ENCODE measurements at places on chromosomes 2 and 18.

- no peak for DNase-seq
Measured at GRCh38 chr2:190415251-190415650, 7.1 kb downstream of the MFSD6 start.

DNA sequence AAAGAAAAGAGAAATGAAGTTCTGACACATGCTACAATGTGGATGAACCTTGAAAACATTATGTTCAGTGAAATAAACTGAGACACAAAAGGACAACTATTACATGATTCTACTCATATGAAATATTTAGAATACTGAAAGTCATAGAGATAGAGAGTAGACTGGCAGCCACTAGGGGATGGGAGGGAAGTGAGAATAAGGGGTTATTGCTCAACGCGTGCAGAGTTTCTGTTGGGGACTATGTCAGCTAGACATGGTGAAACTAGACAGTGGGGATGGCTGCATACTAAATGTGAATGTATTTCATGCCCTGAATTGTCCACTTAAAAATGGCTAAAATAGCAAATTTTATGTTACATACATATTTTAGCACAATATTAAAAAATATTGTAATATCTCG lies 108.7 kb upstream of the ATL2 start:
- DNase-seq = no peak

DNA sequence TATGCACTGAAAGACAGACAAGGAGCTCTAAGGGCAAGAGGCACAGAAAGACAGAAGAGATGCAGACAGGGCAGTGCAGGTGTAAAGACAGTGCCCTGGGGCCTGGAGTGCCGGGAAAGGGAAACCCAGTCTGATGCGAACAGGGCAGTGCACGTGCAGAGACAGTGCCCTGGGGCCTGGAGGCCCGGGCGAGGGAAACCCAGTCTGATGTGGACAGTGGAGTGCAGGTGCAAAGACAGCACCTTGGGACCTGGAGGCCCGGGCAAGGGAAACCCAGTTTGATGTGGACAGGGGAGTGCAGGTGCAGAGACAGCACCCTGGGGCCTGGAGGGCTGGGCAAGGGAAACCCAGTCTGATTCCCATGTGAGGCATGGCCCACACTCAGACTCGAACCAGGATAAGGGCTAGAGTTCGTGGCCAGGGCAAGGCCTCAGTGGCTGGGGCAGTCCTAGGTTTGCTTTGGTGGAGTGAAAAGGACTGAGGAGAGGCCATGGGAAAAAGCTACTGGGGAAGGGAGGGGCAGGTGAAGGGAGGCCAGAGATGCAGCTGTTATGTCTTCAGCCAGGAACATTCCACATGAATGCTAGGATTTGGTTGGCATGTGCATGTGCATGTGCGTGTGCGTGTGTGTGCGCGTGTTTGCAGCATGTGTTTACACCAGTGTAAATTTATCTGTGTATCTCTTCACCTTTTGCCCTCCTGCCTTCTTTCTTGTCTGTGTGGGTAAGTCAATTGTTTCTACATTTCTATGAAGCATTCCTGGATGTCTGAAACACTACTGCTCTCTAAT lies 39.1 kb upstream of the DNMT3A start:
- DNase-seq = no peak

DNA sequence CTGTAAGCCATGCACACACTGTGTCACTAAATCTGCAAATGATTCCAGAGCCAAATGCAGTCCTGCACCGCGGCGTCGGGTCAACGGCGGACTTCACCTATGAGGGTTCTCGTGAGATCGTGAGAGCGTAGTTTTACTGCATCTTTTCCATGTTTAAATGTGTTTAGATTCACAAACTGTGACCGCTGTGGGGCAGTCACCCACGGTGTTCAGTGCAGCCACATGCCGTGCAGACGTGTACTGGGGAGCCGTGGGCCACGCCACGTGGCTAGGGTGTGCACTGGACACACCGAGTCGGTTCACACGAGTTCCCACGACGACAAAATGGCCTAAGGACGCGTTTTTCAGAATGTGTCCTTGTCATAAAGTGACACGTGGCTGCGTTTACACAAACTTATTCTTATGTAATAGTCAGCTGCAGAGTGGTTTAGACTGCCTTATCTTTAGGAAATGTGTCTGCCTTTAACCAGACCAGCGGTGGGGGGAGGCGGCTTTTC lies 34.1 kb downstream of the NFATC1 start:
- no peak for DNase-seq

- no peak for DNase-seq
Measured at GRCh38 chr18:76752400-76752799, 70.0 kb upstream of the ZNF236 start.

DNA sequence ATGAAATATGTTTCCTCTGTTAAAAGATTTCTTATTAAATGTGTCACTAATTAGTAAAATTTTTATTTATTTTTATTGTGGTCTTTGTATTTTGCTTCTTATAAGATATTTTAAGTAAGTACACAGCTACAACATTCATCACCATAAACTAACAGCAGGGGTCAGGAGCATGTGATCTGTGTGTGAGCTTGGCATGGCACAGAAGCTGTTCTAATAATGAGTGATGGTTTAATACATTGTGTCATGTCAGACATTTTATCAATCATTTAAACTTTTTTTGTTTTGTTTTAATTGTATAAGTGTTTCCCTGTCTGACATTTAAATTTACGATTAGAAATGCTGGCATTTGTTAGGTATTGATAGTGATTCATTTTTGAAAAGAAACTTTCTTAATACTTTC lies 585.4 kb downstream of the DSC3 start:
- no peak for DNase-seq

DNA sequence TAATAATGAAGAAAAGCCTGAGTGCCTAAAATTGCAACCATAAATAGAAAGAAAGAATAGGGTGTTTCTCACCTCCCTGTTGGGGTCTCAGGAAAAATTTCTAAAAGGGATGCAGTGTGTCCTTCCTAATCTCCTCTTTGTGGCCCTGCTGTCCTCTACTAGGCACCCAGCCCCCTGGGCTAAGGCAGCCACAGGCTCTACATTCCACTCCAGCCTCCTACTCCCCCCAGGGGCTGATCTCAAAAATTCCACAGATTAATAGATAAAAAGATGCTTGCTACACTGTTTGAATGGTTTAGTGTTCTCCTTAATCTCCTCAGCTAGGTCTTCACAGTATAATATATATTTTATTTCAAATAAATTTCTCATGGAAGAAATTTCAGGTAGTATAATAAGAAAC lies 17.6 kb downstream of the SATB2 start:
- no peak for DNase-seq

DNA sequence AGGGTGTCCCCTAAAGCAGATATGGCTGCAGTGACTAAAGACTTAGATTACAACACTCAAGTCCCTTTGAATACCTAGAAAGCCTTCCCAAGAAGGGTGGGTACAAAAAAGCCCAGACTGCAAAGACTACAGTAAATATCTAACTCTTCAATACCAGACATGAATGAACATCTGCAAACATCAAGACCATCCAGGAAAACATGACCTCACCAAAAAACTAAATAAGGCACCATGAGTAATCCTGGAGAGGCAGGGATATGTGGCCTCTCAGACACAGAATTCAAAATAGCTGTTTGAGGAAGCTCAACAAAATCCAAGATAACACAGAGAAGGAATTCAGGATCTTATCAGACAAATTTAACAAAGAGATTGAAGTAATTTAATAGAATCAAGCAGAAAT lies 138.2 kb upstream of the OTOS start:
- peak; percentile 38 for DNase-seq

DNA sequence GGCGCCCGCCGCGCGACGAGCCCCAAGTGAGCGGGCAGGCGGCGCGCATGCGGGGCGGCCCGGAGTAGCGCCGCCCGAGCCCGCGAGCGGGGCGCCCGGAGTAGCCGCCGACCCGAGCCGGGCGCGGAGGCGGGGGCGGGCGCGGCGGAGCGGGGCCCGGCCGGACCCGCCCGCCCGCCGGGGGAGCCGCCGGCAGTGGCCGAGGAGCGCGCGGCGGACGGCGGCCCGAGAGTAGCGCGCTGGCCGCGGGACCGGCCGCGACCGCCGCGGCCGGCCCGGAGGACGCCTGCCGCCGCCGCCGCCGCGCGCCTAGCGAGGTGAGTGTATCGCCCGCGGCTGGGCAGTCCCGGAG lies at the start of gene GALNT1:
Gene GALNT1 (plus strand): TSS at position 195 of the 352 bp plus-strand sequence. CDS start 72,923 bp downstream, outside the sequence.
- no peak for DNase-seq

DNA sequence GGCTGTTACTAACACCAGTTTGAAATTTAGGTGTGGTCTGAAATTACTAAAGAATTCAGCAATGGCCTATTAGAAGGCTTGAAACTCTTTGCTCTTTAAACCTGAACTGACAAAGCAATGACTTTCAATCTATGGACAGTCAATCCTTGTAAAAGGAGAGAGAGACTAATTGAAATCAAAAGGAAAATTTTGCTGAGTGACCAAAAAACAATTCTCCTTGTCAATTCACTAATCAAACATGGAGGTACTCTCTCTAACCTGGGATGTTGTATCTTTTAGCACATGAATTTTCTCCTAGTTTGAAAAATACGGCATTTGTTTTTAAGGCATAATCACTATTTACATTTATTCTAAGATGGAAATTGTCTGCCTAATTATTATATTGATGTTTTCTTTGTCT lies 49.6 kb upstream of the ATIC start:
- DNase-seq = no peak

DNA sequence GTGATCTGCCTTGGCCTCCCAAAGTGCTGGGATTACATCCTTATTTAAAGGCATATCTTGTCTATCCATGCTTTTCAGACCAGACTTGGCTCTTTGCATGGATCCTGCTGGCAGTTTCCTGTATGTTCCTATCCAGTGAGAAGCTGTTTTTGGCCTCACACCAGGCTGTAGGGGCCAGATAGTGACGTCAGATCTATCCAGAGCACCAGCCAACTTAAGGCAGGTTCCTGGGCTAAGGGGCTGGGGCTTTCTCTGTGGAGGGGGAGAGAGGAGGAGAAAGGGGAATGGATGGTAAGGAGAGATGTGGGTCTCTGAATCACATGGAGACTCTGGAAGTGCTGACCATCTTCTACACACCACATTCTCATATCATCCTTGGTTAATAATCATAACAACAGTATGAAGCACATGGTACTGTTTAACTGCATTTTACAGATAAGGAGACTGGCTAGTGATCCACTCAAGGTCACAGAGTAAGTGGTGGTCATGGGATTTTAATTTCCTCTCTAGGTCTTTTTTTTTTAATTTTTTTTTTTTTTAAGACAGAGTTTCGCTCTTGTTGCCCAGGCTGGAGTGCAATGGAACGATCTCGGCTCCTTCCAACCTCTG lies 2.0 kb upstream of the FAM117B start:
- peak; percentile 53 for DNase-seq

DNA sequence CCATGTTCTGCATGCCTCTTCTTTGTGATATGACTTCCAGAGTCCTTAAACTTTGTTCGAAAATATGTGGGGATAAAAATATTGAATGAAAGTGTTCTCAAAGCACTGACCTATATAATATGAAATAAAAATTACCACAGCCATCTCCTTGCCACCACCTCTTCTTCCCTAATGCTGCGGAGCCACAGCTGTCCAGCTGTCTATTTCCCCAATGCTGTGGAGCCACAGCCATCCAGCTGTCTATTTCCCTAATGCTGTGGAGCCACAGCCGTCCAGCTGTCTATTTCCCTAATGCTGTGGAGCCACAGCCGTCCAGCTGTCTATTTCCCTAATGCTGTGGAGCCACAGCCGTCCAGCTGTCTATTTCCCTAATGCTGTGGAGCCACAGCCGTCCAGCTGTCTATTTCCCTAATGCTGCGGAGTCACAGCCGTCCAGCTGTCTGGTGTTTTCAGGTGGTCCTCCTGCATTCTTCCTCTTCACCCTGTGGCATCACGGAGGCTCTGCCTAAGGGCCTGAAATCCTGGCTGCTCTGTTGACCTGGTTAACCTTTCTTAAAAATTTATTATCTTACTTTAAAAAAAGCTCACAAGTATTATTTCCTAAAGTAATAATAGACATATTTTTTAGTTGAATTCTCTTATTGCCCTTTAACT lies 266.1 kb upstream of the MEX3C start:
- DNase-seq = no peak

GRCh38 chr2:152715854-152716428 lies 1.3 kb downstream of the PRPF40A start:
- peak; percentile 32 for DNase-seq

GRCh38 chr18:57543560-57543959 lies 42.9 kb downstream of the FECH start:
- no peak for DNase-seq

DNA sequence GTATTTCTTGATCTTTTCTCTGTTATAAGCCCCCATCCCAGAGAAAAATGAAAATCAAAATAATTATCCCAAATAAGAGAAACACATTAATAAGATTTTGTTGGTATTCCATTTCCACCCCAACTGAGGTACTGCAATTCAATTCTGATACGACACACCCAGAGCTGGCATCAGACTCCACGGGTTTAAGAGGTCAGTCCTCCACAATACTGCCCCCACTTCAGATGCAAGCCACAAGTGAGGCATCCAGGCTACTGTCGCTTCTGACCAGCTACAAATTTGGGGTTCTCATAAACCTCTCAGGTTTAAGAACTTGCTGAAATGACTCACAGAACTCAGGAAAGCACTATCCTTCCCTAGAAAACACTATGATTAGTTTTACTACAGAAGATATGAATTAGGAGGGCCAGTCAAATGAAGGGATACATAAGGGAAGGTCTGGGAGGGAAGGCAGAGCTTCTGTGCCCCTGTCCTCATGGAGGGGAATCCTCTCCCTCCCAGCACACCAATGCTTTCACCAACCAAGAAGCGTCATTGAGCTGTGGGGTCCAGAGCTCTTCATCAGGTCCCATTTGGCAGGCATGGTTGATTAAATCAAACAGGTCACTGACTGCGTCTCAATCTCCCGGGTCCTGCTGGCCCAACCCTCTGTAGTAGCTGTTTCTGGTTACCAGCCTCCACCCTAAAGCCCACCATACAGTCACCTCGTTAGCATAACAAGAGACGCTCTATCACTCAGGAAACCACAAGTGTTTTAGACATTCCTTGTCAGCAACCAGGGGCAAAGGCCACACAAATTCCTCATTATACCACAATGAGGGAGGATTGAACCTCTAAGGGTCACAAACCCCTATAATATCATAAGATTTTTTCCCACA lies 46.2 kb downstream of the IWS1 start:
- DNase-seq = no peak

DNA sequence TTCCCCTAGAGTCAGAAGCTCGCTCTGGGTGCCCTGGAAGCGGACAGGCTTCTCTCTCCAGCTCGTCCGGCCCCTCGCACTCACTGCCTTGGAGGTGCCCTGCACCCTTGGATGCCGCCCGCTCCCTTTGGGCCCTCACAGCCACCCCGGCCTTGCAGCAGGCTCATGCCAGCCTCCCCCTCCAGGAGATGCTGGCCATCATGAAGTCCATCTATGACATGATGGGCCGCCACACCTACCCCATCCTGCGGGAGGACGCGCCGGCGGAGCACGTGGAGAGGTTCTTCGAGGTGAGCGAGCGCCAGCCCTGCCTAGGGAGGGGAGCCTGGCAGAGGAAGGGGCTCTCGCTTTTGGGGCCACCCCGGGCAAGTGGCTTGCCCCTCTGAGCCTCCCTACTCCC lies 20.3 kb upstream of the FAHD2A start:
- no peak for DNase-seq

DNA sequence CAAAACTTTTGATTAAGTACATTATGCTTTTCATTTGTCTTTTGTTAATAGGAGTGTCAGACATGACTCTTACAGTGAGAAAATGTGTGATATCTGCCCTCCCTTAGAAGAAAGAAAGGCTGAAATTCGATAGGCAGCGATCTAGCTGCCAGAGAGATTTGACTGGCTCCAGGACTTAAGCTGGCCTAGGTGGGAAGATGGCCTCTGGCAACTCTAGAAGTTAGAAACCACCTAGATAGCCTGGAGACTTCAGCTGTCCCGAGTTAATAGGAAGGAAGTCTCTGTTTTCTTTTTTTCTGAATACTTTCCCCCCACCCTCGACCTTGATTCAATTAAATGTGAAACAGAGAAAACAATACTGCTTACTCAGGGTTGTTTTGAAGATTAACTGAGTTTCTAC lies 1194.7 kb upstream of the CRIM1 start:
- no peak for DNase-seq

- no peak for DNase-seq
Measured at GRCh38 chr18:52402814-52403213, 62.8 kb downstream of the DCC start.
